ENCODE measurements at places on chromosomes 6 and 20. TPM values are rescaled to one million over a fixed set of nuclear protein-coding genes. Genes with fewer than 3 reads are reported as not detected.

SRMS gene
- polyA plus RNA-seq, result not detected

NCOA7 gene
- polyA plus RNA-seq, result 6.1 TPM

GRIK2 gene
- polyA plus RNA-seq, result 3.7 TPM

ERVFRD-1 gene
- 0.31 TPM for polyA plus RNA-seq

CAP2 gene
- 214 TPM for polyA plus RNA-seq

FAM83B gene
- polyA plus RNA-seq, result not detected

ADAT2 gene
- polyA plus RNA-seq, result 11.8 TPM

HLA-DQA1 gene
- 3.8 TPM for polyA plus RNA-seq

TUBB1 gene
- 0.20 TPM for polyA plus RNA-seq

MYCT1 gene
- polyA plus RNA-seq, result 20.2 TPM

HTR1E gene
- polyA plus RNA-seq, result not detected

MICA gene
- polyA plus RNA-seq, result 9.2 TPM

CHD6 gene
- 24.1 TPM for polyA plus RNA-seq

TRAPPC3L gene
- polyA plus RNA-seq, result not detected

GPX5 gene
- polyA plus RNA-seq, result not detected

LEMD2 gene
- 70.2 TPM for polyA plus RNA-seq

All from muscle of arm (tissue), 14 donors.